Type B pancreatic cell (in vitro differentiated cells): ENCODE measurements at places on chromosomes 2 and 18. TPM values are rescaled to one million over a fixed set of nuclear protein-coding genes. Genes with fewer than 3 reads are reported as not detected.

GRCh38 chr2:198973181-198973580 is 484.6 kb downstream of the SATB2 start:
- no peak for DNase-seq

GRCh38 chr2:143698888-143699570 is 569.8 kb downstream of the ARHGAP15 start:
- no peak for DNase-seq

DNA sequence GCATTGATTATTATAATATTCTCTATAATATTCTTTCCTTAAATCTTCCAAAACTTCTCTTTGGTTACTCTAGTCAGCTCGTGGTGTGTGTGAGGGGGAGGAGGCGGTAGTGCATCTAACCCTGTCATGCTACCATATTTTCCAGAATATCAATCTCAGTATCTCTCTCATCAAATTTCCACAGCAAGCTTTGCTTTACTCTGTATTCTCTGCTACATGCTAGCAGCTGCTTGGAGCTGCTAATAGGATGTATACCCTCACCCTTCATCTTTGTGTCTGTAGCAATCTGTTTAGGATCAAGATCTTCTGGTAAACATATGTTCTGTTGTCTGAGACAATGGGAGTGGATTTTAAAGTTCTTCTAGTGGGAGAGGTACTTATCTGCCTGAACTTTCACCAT is 303.8 kb upstream of the KLHL14 start:
- DNase-seq, result no peak

DNA sequence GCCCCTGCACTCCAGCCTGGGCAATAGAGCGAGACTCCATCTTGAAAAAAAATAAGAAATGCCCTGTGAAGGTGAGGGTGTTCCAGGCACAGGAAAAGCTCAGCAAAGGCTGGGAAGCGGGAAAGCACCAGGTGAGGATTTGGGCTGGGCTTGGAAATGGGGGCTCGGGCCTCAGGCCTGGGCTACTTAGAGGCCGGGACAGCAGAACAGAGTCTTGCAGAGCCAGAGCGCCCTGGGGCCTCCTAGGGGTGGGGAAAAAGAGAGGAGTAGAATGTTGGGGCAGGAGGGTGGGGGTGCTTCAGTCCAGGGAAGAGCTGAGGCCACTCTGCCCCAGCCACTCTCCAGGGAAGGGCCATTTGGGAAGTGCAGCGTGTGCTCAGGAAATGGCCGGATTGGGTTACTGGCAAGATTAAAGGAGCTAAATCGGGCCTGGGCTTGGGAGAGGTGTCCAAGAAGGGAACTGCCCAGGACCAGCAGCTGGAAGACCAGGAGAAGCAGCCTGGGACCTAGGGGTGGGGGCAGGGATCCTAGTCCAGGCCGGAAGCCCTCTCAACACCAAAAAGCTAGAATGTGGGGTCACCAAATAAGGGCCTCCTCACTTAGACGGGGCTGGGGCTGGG is 13.8 kb upstream of the DES start:
- no peak for DNase-seq

DNA sequence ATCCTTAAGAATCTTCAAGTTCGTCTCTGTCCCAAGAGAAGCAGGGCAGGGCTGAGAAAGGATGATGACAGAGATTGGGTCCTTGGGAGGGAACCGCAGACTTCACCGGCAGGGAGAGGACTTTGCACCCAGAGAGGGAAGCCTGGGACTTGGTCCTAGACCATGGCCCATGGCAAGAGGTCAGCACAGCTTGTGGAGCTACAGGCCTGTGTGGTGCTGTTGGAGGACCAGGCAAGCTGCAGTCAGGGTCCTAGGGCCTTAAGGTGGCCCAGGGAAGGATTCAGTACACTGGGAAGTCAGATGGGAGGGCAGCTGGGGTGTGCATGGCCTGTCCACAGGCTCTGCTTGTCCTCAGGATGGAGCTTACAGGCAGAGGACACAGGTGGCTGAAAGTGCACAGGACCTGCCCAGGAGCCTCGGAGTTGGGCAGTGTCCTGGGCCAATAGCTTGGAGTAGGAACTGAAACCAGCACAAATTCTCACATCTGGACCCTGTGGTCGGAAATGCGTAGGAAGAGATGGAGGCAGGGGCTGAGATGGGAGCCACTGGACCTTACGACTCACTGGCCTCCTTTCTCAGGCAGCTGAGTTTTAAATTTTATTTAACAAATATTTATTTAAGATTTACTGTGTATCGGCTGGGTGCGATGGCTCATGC is 56.4 kb upstream of the TCF7L1 start:
- no peak for DNase-seq

- DNase-seq, result no peak
Observed at GRCh38 chr18:12410081-12410481, 2.4 kb downstream of the PRELID3A start.

DNA sequence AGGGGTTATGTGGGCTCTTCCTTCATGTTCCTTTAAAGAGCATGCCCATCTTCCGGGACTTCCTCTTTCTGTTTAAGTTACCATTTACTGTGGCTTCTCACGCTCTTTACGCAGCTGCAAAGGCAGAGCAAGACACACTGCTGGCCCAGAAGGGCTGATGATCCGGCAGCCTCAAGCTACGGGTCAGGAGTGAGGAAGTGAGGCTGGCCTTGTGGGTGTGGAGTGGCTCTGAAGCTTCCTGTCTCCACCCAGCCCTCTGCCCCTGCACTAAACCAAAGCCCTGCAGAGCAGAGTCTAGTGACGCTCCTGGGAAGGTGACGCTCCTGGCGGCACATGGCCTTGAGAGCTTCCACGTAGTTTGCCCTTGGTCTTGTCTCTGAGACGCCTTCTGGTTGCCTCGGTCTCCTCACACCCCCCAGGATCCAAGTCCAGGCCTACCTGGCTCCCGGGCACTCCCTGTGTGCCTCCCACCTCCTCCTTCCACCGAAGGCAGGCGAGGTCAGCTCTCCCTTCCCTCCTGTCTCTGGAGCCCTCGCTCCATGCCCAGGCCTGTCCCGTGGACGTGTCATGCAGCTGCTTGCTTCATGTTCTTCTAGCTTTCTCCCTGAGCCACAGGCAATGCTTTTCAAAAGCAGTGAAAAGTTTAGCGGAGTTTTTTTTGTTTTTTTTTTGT is 50.3 kb downstream of the ARL4C start:
- no peak for DNase-seq

DNA sequence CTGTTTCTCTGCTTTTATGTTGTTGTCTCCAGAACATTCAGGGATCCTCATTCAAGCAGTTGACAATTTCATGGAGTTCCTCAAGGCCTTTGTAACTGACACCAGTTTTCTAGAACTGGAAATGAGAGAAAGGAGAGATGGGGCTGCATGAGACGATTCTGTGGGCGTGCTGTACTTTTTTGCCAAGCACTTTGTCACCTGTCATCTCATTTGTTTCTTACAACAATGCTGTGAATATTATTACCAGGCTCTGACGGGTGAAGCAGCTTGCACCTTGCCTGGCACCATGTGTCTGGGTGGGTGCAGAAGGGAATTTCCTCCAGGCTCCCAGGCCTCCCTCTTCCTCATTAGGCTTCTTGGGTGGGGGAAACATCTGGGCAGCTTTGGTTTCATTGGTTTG is 22.2 kb upstream of the ATOH8 start:
- DNase-seq, result no peak

DNA sequence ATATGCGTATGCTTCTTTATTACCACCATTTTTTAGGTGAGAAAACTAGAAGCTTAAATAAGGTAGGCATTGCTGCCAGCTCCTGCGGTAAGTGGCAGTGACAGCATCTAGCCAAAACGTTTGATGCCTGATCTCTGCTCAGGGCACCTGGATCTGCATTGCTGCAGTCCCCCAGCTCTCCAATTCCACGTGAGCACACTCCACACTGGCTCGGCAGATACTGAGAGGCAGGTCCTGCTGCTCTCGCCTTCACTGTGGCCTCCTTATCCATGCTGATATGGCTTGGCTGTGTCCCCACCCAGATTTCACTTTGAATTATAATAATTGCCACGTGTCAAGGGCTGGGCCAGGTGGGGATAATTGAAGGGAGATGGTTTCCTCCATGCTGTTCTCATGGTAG is 160.9 kb downstream of the CTIF start:
- DNase-seq, result no peak

- no peak for DNase-seq
Observed at GRCh38 chr2:231527091-231527395, 3.2 kb downstream of the NMUR1 start.

DNA sequence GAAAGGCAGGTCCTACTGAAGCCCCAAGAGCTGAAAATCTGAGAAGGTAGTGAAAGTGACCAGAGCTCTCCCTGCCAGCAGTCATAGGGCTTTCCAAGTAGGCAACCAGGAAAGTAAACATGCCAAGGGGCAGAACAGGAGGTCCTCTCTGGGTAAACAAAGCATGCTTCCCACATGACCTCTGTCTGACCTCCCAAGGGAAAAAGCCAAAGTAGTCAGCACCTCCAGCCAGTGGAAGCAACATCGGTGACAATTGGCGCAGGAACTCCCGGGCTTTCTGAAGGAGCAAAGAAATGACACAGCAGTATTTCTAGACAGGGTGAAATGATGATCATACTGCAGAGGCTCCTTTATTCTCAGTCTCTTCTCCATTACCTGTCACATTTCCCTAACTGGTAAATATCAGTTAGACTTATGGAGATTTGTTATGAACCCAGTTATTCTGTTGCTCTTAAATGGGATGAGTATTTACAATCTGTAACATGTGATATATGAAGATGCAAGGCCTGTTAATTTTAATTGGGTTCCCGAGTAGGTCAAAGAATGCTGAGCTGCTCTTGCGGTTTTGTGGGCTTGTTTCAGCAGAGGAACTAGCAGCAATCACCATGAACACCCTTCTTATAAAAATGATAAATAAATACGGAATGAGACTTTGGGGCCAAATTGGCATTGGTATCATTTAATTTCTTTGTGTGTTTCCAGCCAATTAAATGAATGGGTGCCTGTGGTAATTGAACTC is 321.0 kb downstream of the RND3 start:
- no peak for DNase-seq

DNA sequence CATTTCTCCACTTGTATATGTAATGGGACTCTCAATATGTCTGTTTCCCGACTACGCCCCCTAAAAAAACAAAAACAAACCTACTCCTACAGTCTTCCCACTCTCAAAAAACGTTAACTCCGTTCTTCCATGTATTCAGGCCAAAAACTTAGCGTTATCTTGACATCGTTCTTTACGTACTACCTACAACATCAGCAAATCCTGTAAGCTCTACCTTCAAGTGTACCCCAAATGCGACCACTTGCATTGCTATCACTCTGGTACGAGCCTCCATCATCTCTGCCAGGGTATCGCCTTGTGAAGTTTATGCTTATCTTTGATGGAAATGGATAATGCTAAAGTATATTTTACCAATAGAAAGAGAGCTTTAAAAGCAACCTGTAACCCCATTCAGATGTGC is 479 bp downstream of the GPATCH11 start:
- no peak for DNase-seq

DNA sequence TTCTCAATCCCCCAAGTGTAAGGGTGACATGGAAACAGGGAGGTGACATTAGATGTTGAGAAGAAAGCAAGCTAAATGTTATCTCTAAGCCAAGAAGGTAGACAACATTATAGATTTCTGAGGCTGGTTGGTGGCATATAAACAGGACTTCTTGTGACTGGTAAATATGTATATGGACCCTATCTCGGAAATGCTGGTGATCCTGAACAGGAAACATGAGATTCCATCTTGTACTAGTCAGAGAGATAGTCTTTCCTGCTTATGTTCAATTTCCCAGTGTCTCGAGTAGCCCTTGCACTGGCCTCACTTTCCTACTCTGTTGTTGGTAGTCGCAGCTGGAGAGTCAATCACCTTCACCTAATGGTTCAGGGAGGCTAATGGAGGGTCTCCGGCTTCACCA is 26.8 kb downstream of the MOGAT1 start:
- DNase-seq, result no peak

DNA sequence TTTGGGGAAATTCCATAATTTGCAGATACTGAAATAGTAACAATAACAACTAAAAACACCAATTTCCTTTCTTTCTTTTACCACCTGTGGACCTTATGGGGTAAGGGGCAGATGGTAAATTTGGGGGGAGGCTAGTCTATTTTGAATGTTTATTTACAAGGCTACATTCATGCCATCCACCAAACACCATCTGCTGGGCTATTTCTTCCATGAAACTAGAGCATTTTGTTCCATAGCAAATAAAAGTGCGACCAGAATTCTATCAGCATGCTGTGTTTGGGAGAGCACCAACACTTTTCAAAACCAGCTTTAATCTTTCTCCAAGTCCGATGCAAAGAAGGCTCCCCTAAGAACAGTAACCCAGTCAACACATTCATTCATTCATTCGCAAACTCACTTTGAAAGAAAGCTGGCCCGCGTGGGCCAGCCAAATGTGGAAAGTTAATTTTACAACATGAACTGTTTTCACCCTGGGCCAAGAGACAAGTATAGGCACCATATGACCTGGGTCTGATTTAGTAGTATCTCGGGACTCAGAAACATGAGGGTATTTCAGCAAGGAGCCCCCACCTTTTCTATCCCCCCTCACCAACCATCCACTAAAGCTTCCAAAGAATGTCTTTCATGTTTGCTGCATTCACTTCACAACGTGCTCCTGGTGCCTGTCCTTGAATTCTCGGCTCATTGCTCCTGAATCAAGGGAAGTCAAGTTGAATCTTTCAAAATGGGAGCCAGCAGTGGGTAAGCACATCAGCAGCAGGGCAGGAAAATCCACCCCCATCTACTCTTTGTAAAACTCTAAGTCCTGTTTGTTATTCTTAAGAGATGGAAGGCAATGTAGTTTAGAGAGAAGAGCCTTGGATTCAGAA is 210.6 kb downstream of the C1D start:
- DNase-seq, result no peak

DNA sequence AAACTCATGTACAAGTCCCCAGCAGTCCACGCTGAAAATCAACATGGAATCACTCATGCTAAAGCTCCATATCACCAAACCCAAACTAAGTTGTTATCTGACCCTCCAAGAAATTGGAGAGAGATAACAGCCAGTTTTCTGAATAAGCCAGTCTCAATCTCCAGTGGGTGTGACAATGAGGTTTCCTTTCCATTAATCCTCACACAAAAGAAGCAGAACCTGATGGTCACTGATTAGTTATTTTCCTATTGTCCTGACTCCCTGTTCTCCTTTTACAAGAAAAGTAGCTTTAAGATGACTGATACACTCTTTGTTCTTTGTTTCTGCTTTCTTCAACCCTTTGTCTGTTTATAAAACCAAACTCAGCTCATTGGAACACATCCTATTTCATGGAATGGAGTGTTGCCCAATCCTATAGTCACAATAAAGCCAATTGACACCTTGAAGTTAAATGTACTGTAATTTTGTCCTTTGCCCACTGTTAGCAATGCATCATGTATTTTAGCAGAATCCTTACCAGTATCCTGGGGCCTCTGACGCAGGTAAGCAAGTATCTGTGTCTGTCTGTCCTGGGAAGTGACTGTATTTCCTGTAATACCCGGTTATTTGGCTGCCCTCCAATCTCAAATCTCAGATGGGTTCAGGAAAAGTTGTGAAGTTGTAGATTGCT is 30.6 kb upstream of the SH3RF3 start:
- DNase-seq, result no peak

TMEFF2 gene
- total RNA-seq, result 10.7 and 14.0 TPM in 2 replicates

POTEJ gene
- total RNA-seq, result not detected in 2 replicates

ACKR3 gene
- 43.6 and 44.6 TPM in 2 replicates for total RNA-seq

CTLA4 gene
- not detected in 2 replicates for total RNA-seq

LIMS2 gene
- total RNA-seq, result 13.1 and 20.5 TPM in 2 replicates

OSBPL1A gene
- 29.3 and 42.7 TPM in 2 replicates for total RNA-seq

FRZB gene
- total RNA-seq, result 3.6 and 17.1 TPM in 2 replicates

POMC gene
- total RNA-seq, result 0.87 and 1.5 TPM in 2 replicates

ZC3H6 gene
- total RNA-seq, result 5.5 and 10.1 TPM in 2 replicates

OR6B2 gene
- not detected in 2 replicates for total RNA-seq

KCNS3 gene
- 5.3 and 10.3 TPM in 2 replicates for total RNA-seq
